ENCODE measurements at places on chromosomes 6 and 20.

GRCh38 chr6:38713812-38714211 is 1.3 kb upstream of the DNAH8 start:
- no peak for DNase-seq

- no peak for DNase-seq
Measured at GRCh38 chr6:161133963-161134362, 139.9 kb downstream of the AGPAT4 start.

DNA sequence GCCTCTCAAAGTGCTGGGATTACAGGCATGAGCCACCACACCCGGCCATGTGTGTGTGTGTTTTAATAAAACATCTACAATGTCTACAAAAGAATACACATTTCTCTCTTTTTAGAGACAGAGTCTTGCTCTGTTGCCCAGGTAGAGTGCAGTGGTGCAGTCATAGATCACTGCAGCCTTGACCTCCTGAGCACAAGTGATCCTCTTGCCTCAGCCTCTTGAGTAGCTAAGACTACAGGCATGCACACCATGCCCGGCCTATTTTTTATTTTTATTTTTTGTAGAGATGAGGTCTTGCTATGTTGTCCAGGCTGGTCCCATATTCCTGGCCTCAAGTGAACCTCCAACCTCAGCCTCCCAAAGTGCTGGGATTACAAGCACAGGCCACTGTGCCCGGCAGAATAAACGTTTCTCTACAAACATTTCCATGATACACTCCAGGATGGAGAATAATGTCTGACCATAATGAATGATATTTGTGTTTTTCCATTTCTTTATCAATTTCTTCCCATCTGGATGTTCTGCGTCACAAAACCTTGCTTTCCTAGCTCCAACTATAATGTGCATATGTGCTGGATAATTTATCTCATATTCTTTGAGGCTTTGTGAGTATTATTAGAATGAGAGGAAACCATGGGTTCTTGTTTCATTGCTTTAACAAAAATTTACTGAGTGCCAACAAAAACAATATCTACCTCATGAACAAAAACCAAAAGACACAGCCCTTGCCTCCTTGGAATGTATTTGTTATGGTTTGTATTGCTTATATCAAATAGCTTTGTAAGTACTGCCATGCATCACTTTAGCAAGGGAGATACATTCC is 28.6 kb upstream of the CCN2 start:
- DNase-seq, result no peak

DNA sequence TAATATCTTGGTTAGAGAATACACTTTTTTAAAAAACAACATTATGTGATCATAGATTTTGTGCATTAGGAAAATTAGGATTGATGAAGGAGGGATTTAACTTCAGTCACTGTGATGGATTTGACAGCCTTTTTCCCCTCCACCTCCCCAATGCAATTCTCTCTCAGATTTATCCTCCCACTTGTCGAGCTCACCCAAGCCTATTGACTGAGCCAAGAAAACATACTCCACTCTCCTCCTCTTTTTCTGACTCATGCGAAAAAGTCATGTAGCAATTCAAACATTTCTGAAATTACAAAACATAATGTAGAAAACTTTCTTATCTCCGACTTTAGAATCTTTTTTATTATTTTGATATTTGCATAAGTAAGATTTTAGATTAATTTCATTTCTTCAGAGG is 24.1 kb downstream of the KLHL32 start:
- no peak for DNase-seq

- DNase-seq, result no peak
Measured at GRCh38 chr6:169092375-169092774, 161.3 kb downstream of the THBS2 start.

DNA sequence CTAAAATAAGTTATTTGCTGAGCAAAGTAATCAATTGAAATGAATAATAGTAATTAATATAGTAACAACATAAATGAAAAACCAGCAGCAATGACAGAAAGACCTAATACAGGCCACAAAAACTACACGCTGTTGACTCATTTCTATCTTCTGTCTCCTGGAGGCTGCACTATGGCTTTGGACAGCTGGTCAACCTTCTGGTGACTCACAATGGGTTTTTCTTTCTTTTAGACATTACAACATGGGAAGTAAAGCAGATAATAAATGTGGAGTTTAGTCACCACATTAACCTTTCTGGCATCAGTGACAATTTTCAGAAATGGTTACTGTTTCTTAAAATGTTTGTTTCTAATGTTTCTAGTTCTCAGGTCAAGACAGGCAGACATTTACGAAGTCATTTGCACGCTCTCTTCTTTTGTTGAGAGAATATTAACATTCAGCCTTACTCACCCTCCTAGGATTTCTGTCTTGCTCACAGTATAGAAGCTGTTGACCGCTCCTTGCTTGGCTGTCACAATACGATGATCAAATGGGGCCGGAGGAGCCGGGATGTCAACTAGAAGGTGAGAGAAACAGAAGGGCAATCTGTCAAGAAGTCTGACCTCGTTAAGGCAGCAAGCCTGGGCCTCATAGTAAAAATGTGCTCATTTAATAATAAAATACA is 62.2 kb downstream of the MYLK4 start:
- DNase-seq, result no peak

- DNase-seq, result no peak
Measured at GRCh38 chr6:105651969-105652368, 249.1 kb upstream of the PREP start.

DNA sequence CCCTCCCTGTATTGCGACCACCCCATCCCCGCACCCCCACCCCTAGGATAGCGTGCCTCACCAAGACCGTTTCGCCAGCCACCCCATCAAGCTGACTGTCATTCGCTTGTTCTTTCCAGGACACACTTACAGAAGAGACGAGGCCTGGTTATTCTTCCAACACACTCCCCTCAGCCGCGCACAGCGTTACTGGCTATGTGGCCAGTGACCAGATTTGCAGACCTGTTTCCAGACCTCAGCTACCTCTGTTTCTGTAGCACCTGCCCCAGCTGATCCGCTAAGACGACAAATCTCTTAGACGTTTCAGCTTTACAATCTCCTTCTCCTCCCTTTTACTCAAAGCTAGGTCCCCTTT is 26.1 kb downstream of the HLA-F start:
- peak; percentile 25 for DNase-seq

- peak; percentile 45 for DNase-seq
Measured at GRCh38 chr20:63117151-63117550, 98.8 kb downstream of the YTHDF1 start.

GRCh38 chr20:53773792-53774401 is 180.3 kb upstream of the ZNF217 start:
- DNase-seq, result no peak

GRCh38 chr6:53796791-53797190 is 2.0 kb downstream of the LRRC1 start:
- DNase-seq, result no peak

GRCh38 chr6:136249336-136249735 is 775 bp downstream of the MTFR2 start:
- DNase-seq, result no peak

- DNase-seq, result no peak
Measured at GRCh38 chr6:159282421-159282820, 113.2 kb downstream of the FNDC1 start.

GRCh38 chr6:160583794-160584193 is 80.3 kb downstream of the LPA start:
- DNase-seq, result no peak

DNA sequence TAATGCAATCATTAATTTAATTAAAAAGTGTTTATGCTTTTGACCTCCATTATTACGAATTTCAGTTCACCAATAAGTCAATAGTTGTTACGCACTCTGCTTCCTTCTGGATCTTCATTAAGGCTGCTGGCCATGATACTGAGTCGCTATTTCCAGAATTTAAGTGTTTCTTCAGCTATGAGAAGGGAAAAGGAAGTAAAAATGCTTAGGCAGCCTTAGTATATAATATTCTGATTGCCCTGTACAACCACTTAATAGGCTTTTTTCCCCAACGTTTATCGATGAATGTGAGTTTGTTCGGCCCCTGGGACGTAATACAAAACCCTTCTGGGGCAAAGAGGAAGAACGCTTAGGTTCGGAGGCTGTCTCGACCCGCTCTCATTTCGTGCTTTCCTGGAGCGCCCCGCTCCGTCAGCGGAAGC is 644 bp downstream of the OARD1 start:
- DNase-seq, result no peak

- no peak for DNase-seq
Measured at GRCh38 chr20:6942266-6942665, 174.8 kb downstream of the BMP2 start.

DNA sequence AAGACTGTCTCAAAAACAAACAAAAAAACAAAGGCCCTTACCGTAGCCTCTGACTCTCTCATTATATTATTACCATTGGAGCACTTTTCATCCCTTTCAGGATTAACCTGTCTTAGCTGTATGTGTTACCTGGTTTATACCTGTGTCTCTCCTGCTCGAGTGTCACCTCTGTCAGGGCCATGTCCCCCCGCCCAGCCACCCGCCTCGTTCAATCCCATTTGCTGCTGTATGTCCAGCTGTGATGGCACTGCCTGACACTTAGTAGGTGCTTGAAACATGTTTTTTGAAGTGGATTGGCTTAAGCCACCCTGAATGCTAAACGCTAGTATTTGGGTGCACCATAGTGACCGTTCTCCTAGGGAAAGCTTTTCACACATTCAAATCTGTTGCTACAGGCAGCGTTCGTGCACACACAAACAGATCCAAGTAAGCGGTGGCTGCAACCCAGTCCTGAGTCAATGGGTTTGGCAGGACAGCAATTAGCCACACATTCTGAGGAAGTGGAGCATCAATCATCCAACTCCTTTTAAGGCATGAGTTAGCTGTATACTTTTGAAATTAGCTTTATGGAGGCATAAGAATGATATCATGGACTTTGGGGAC is 98.9 kb upstream of the ZNF217 start:
- peak; percentile 59 for DNase-seq

GRCh38 chr6:41634657-41635056 is 3.6 kb upstream of the MDFI start:
- DNase-seq, result peak; percentile 66

GRCh38 chr6:75761489-75761888 is 12.4 kb downstream of the MYO6 start:
- no peak for DNase-seq

DNA sequence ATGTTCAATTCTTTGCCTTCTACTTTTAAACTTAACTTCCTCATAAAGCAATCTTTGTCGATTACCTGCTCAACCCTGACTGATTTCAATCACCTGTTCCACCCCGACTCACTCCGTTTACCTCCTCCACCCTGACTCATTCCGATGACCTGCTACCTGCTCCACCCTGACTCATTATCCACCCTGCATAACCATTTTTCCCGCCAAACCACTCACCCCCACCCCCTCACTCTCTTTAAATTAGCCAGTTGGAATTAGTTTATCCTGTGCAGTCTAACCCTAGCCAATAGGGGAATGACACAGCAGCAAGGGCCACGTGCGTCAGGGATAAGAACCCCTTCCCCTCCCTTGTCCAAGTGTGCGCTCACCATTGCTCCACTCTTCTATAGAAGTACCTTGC is 56.7 kb upstream of the MRAP2 start:
- DNase-seq, result no peak

DNA sequence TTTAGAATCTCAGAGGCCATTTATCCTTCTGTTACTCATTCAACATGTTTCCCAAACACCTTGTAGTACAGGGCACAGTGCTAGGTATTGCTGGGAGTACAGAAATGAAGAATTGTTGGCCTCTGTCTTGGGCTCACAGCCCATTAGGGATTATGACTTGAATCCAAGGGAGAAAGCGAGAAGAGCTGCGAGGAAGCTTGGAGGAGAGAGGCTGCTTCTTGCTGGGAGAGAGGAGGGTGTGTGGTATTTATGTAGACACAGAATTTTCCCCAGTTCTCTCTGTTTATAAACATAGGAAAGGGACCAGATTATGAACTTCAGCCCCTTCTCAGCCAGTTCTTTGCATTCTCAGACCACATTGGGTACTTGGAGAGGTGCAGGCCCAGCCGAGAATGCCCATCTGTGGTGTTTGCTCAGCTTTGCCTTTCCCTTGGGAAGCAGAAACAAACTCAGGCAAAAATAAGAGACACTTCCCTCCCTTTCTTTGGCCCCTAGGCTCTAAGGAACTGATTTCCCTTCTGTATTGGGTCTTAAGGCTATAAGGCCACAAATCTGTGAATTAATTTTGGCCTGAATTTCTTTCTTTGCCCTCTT is 17.9 kb downstream of the CHMP4B start:
- peak; percentile 67 for DNase-seq

GRCh38 chr20:16301986-16302385 is 271.3 kb downstream of the KIF16B start:
- DNase-seq, result no peak

- no peak for DNase-seq
Measured at GRCh38 chr20:37230200-37230599, 31.4 kb downstream of the GHRH start.

DNA sequence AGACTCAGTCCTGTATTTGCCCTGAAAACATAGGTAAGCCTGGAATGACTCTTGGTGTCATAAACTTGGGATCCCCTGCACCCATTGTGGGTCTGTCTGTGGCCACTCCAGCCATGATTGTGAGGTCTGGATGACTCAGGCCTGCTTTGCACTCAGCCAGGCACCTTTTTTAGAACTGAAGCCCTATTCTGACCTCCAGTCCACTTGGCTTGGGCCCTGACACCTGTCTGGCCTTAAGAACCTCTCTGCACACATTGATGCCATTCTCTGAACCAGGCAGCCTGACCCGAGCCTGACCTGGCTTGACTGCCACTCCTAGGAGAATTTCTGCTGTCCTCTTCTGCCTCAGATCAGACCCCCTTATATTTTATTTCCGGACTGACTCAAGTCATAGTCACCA is 383.7 kb downstream of the MAFB start:
- no peak for DNase-seq

- DNase-seq, result no peak
Measured at GRCh38 chr6:106163966-106164877, 78.1 kb downstream of the PRDM1 start.

GRCh38 chr20:59120919-59121318 is 42.7 kb upstream of the ZNF831 start:
- no peak for DNase-seq

- DNase-seq, result peak; percentile 32
Measured at GRCh38 chr6:2396846-2397630, 151.6 kb upstream of the GMDS start.

GRCh38 chr6:68638230-68638900 is 3.3 kb downstream of the ADGRB3 start:
- DNase-seq, result peak; percentile 86

- DNase-seq, result no peak
Measured at GRCh38 chr6:45464685-45465084, 87.0 kb upstream of the SUPT3H start.

All from brain (organoid and tissue), 16 donors.